Activated gamma-delta T cell (primary cell): ENCODE measurements at places on chromosomes 7 and 10.

DNA sequence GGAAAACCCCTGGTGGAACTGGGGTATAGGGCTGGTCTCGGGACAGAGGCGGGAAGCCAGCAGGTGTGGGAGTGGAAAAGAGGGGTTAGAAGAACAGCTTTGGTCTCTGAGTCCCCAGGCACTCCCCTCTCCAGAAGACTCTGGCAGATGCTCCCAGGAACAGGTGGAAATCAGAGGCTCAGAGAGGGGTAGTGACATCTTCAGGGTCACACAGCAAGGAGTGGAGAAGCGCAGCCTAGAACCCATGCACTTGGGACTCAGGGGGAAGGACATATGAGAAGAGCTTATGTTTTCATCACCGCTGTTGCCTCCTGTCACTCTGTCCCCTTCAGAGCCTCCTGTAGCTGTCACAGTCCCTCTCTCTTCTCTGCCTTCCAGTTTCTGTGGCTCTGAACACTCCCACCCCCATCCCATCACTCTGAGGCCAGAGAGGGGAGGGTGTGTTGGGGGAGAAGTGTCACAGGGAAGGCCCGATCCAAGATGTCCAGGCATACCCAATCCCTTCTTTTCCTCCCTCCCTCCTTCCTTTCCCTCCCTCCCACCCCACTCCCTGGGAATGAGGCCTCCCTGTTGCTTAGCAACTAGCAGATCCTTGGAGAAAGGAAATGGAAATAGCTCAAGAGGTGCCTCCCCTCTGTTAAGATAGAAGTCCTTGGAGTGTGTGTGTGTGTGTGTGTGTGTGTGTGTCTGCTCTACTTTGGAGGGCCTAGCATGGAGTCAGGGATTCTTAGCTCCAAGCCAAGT lies 32.0 kb downstream of the SRRM3 start:
- DNase-seq = no peak

DNA sequence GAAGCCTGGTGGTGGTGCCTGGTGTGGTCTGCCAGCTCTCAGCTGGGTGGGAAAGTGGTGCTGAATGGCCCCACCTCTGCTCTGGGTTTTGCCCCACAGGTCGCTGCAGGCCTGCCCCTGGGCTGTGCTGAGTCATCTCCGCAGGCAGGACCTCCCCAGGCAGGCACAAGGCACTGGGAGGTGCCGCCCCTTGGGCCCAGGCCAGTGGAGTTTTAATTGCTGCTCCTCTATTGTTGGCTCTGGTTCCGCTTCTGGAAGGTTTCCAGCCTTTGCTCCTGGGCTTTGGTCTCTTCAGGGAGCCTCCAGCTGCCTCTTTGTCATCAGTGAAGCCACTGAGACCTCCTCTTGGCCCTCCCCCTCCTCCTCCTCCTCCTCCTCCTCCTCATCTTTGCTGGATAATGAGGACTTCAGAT lies 180.3 kb upstream of the GRB10 start:
- no peak for DNase-seq

DNA sequence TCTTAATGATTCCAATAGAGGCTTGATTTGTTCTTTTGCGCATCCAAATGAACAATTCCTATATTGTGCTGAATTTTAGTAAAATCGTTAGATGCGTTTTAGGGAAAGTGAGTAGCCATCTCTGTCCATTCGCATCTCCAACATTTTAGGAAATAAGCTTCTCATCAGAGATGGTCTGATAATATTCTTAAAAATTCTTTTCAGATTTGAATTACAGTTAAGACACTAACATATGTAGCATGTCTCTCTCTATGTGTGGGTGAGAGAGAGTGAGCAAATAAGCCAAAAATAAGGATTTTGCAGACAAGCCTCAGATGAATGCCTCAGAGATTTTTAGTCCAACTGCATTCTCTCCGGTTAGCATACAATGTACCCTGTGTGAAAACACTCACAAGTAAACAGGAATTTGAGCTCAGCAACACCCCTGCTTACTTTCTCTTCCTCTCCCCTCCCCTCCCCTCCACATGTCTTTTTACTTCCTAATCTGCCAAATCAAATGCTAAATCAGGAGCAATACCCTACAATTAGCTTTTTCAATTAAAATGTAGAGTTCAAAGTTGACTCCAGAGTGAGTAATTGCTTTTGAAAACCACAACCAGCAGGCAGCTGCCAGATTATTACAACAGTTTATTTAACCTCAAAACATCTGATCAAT lies 354.4 kb downstream of the CRPPA start:
- no peak for DNase-seq

- DNase-seq = no peak
Observed at GRCh38 chr10:18364987-18365775, 225.0 kb downstream of the CACNB2 start.

DNA sequence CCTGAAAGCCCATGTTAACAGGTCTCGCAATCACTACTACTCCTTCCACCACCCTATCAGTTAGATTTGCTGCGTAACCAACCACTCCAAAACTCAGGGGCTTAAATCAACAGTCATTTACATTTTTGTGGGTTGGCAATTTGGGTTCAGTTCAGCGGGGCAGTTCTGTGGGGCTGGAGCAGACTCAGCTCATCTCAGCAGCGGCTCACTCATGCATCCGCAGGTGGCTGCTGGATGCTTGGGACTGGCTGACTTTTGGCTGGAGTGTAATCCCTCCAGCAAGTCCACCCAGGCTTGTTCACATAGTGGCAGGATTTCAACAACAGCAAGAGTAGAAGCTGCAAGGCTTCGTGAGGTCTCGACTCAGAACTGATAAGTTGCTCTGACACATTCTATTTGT lies 79.2 kb downstream of the NEUROD6 start:
- DNase-seq = no peak

GRCh38 chr7:112880818-112881418 lies 90.7 kb upstream of the TMEM168 start:
- DNase-seq = no peak

DNA sequence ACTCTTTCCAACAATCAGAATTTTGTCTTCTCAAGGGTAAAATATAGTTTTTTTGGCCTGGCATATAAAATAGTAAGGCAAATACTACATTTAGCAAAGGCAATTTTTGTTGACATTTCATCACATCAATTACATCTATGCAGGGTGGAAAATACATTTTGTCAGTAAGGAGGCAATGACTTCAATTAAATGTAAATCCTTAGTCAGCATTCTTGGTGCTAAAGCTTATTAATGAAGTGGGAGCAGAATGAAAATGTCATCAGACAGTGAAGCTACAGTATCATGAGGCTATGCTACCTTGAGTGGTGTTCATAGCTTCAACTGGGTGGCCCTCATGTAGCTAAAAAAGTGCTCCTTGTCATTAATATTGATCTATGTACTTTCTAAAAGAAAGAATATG lies 8.9 kb downstream of the LRRTM3 start:
- no peak for DNase-seq

- no peak for DNase-seq
Observed at GRCh38 chr10:44572146-44572545, 187.2 kb upstream of the CXCL12 start.

- no peak for DNase-seq
Observed at GRCh38 chr10:88995156-88995876, 4.7 kb downstream of the FAS start.

DNA sequence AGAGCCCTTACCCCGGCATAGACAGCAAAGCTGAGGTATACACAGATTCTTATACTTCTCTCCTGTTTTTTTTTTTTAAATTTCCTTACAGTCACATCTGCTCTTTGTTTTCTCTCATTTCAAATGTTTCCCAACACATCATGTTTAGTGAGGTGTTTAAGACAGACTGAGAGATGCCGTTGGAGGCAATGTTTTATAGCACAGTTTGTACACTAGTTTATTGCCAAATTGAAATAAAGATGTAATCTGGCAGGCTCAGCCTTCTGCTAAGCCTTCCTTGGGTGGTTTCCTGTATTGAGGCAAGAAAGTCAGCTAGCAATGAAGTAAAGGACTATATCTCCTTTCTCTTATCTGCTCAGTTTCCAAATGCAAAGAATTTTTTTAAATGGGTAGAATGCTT lies 393.4 kb downstream of the SORCS1 start:
- no peak for DNase-seq

GRCh38 chr7:1943933-1944618 lies 274.0 kb downstream of the ELFN1 start:
- DNase-seq = no peak

GRCh38 chr10:85222300-85222699 lies 893.9 kb downstream of the CCSER2 start:
- DNase-seq = no peak

DNA sequence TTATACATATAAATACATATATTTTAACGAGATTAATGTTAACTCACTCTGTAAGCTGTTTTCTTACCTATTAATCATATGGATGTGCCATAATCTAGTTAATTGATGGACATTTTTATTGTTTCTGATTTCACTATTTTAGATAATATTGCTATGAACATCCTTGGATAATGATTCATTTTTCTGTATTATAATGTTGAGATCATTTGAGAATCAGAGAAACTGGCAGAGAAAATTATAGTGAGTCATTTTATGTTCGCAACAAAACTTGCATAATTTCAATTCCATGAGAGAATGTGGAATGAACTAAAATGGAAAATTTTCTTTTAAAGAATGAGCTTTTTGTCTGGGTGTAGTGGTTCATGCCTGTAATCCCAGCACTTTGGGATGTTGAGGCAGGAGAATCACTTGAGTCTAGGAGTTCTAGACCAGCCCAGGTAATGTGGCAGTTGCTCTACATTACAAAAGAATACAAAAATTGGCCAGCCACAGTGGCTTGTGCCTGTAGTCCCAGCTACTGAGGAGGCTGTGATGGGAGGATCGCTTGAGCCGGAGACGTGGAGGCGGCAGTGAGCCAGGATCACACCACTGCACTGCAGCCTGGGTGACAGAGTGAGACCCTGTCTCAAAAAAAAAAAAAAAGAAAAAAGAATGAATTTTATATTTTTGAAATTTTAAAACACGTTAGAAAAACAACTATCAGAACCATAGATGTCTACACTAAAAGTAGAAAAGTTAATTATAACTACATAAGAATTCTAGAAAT lies 40.5 kb downstream of the PAPSS2 start:
- DNase-seq = no peak

DNA sequence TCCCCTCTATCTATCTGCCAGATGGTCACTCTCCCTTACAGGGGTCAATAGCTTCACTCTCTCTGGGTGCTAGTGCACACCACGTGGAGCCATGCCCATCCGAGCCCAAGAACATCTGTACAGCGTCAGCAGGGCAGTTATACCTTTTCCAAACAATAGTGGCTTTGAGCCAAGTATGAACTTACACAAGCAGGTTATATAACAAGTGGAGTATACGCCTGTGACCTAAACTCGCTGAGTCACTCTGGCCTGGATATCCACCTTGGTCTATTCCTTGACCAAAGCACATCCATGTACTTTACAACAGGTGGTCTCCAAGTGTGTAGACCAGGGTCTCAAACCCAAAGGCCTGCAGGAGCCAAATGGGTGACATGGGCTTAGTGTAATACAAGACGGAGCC lies 20.3 kb downstream of the PLAC9 start:
- DNase-seq = no peak

- no peak for DNase-seq
Observed at GRCh38 chr7:72430531-72430930, 18.4 kb upstream of the CALN1 start.

DNA sequence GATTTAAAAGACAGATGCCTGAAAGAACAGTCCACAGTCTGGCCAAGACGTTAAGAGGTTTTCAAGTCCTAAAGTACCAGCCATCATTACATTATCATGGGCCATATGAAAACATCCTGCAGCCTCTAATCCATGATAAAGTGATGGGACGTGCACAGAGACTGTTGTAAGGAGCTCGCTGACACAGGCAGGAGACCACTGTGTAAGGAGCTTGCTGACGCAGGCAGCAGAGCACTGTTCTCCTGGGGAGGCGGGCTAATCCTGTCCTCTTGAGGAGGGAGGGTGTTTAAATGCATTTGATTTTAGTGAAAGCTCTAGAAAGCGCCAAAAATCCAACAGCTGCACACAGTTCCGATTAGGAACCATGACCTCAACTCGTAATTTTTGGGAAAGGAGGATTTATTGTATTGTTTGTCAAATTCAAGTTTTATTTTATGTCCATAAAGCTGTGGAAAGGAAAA lies 16.9 kb downstream of the SVIL start:
- no peak for DNase-seq

GRCh38 chr7:157473051-157473569 lies 136.3 kb downstream of the DNAJB6 start:
- no peak for DNase-seq

DNA sequence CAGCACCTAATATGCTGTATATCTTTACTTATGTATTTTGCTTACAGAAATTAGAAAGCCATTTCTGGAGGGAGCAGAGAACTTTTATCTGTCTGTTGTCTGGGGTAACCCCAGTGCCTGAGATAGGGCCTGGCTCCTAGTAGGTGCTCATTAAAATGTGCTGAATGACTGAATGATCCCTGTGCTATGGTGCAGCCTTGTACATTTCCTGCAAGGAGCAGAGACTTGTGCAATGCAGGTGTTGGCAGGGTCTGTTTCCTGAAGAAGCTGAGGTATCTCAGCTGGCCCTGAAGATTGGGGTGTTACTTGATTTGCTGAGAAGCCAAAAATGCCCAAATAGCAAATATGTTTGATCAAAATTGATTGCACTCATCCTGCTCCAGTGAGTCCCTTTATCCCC lies 65.5 kb downstream of the RAMP3 start:
- DNase-seq = no peak

DNA sequence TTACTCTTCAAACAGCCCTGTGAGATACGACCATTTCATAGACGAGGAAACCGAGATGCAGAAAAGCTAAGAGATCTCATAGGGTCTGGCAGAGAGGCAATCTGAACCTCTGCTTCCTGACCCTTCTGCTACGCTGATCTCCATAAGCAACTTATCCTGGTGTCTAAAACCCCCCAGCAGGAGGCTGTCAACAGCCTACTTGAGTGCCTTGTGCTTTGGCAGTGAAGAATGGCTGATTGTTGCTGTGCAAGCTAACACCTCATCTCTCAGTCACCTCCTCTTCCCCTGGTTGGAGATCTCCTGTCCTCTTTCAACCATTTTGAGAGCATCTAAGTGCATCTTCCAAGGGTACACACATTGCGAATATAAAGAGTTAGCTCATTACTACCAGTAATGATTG lies 86.2 kb downstream of the AOAH start:
- no peak for DNase-seq

GRCh38 chr7:148986742-148987009 lies 41.6 kb downstream of the PDIA4 start:
- no peak for DNase-seq
